NCI-H146 (cell line): ENCODE measurements at places on chromosomes 5 and 9.

DNA sequence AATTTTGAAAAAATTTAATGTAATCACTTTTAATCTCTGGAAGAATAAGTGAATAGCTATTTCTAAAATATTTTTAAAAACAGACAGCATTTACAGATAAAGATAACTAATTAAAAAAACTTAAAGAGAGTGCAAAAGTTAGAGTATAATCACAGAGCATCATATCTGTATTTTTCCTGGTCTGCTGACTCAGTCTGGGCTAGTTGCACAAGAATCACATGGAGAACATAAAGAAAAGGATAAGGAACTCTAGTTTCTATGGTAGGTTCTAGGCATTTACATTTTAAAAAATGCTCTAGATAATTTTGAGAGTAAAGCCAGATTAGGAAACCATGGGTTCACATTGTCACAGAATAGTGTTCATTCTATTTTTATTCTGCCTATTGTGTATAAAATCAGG lies 347.4 kb downstream of the PSAT1 start:
- no peak for DNase-seq

GRCh38 chr9:124022201-124023121 lies 10.9 kb downstream of the LHX2 start:
- DNase-seq: no peak

- peak; percentile 11 for DNase-seq
Observed at GRCh38 chr9:29220596-29221251, 1647.4 kb upstream of the C9orf72 start.

DNA sequence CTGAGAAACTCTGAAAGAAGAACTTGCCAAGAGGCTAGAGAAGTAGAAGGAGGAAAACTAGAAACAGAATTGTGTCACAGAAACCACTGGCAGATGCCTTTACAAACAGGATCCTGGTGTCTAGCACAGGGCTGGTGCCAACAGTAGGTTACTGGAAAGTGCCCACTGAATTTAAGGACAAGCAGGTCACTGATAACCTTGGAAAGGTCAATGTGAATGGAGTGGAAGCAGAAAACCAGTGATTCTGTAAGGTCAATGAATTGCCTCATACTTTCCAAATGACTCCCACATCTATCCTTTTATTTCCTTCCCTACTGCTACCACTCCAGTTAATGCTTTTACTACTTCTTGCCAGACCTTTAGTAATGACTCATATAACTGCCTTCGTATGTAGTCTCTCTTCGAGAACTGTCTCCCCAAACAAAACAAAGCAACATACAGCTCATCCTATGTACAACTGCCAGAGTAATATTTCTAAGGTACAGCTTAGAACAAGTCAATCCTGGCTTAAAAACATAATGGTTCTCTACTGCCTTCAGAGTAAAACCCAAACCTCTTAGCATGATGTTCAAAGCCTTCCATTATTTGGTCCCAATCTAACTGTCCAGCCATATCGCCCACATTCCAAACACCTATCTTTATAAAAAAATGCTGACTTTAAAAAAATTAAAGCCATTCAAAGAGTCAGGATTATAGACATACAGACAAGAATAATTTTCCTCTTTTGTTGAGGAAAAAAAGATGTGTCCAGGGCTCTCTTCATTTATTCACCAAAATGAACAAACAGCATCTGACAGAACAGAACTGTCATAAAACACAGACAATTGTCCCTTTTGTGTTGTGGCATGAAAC lies 52.5 kb downstream of the NR3C1 start:
- DNase-seq: no peak

DNA sequence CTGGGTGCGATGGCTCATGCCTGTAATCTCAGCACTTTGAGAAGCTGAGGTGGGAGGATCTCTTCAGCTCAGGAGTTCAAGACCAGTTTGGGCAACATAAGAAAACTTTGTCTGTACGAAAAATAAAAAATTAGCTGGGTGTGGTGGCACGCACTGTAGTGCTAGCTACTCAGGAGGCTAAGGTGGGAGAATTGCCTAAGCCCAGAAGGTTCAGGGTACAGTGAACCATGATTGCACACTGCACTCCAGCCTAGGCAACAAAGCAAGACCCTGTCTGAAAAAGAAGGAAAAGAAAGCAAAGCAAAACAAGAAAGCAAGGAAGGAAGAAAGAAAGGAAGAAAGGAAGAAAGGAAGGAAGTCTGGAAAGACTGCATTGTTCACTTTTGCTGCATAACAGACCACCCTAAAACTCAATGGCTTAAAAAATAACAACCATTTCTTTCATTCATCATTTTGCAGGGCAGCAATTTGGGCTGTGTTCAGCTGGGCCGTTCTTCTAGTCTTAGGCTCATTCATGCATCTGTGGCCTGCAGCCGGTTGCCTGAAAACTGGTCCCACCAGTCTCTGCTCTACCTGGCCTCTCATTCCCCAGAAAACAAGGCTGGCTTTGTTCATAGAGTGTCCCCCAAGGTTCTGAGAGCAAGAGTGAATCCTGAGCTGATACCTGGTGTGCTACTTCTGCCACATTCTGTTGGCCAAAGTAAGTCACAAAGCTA lies 82.4 kb upstream of the MIER3 start:
- no peak for DNase-seq

- no peak for DNase-seq
Observed at GRCh38 chr5:81067406-81067805, 107.2 kb downstream of the RASGRF2 start.

DNA sequence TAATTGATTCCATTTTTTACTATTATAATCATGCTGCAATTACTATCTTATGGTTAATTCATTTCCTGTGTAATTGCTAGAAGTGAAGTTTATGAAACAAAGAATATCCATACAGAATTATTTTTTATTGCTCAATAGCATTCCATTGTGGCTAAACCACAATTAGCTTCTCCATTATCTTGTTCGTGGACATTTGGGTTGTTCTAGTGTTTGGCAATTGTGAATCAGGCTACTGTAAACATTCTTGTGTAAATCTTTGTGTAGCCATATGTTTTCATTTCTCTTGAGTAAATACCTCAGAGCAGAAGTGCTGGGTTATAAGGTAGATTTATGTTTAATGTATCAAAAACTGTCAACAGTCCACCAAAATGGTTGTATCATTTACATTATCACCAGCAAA lies 341.1 kb downstream of the MAT2B start:
- no peak for DNase-seq

DNA sequence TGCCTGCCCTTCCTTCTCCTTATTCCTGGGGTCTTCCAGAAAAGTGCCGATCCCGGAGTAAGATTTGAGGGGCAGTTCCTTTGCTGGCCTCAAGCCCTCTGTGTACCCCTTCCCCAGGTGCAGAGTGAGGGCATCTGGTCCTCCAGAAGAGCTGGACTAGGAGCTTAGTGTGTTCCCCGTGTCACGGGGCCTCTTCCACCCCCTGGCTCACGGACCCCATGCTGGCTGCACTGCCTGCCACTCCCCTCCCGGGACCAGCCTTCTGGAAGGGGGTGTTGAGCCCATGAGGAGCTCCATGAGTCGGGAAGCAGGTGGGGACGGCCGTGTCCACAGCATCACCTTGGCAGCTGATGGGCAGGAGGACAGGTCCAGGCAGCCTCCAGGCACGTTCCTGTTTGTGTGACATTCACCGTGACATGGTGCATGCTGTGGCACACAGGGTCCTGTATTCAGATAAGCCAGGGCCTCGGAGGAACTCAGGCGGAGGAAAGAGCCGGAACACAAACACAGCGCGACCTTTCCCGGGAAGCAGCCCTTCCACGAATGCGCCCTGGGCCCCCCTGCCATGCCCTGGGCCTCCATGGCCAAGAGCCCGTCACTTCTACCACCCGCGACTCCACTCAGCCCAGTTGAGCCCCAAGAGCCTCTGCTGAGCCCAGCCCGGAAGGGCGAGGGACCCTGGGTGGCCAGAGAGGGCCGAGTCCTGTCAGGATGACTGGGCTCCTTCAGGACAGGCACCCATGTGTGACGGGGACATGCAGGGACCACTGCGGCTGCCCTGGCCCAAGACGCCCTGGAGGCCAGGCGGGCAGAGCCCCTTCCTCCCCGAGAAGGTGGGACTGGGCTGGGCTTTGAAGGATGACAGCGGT lies 5.9 kb upstream of the LCN1 start:
- DNase-seq: no peak

DNA sequence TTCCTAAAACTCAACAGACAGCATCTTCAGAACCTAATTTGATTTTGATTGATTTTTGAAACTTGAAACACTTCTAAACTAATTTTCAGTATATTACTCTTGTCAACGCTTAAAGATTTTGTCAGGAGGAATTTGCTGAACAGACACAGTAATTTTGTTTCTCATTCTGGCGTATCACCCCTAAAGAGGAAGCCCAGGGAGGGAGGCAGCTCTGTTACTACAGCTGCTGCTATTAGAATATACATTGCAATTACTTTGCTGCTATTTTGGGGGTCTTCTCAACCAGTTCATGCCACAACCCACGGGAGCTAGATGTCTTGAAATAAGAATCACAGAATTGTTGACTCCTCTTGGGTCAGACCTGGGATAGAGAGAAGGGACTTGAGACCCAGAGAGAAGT lies 122.6 kb downstream of the TLR4 start:
- DNase-seq: no peak

- no peak for DNase-seq
Observed at GRCh38 chr5:87081016-87081415, 186.7 kb upstream of the RASA1 start.

DNA sequence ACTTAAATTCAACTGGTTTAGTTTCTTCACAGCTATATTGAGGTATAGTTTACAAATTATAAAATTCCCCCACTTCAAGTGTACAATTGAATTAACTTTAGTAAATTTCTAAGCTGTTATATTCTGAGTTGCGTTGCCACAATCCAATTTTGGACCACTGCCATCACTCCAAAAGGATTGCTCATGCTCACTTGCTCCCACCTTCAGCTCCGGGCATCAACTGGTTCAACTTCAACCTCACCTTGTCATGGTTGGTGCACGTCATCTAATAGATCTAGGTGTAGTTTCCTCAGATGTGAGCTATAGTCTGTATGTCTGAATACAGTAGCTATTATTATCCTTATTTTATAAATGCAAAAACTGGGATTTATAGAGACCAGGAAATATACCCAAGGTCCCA lies 942.5 kb upstream of the WWC1 start:
- DNase-seq: no peak

DNA sequence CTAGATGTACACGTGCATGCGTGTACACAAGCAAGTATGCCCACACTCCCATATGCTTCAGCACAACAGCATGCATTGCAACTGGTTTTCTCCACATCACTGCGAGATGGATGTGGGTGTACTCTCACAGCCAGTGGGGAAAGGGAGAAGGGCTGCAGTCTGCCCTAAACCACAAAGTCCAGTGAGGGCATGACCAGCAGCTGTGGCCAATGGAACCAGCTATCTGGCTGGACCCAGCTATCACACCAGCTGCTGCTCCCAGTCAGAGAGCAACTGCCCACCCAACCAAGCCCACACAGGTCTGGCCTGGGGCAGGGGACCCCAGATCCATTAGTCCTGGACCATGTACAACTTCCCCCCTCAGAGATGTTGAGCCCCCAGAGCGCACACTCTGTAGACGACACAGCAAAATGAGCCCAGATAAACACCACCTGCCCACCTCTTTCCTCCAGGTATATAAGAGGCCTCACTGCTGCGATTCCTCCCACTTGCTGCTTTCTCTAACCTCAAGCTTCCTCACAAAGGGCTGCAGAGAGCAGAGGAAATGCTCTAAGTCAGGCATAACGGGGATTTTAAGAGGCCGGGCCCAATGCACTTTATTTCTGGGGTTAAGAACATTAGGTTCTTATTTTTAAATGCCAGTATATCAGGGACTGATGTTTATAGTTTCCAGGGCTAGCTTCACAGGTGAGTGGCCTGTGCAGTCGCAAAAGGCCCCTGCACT lies 39.0 kb downstream of the SHB start:
- no peak for DNase-seq

DNA sequence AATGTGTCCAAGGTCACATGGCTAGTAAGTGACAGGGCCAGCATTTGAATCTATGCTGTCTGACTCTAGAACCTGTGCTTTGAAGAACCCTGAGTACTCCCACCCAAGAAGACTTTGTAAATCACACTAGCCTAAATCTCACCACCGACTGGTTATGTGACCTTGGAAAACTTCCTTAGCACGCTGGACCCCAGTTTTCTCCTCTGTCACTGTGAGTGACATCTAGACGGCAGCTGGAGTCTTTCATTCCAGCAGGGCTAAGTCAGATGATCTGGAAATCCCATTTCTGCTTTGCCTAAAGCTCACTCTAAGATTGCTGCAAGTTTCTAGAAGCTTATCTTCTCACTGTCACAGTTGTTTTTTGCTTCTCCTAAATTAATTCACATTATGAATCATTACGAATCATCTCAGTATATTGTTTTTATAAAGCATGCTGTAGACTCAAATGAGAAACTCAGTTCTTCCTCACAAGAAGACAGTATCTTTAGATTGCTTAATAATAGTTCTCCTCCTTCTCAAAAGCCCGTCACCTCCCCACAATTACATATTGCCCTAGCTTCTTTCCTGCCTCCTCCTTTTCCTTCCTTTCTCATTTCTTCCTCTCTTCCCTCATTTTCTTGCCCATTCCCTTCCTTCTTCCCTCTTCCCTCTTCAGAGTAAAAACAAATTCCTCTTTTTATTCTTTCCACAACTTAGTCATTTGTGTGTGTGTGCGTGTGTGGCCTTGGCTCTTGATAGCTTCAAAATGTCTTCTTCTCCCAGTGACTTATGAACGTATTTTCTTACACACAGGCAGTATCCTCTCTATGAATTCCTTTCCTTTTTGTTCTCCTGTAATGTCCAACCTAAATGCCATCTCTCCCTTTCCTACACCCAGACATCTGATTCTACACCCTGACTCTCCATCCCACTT lies 16.8 kb downstream of the ALDOB start:
- DNase-seq: no peak

DNA sequence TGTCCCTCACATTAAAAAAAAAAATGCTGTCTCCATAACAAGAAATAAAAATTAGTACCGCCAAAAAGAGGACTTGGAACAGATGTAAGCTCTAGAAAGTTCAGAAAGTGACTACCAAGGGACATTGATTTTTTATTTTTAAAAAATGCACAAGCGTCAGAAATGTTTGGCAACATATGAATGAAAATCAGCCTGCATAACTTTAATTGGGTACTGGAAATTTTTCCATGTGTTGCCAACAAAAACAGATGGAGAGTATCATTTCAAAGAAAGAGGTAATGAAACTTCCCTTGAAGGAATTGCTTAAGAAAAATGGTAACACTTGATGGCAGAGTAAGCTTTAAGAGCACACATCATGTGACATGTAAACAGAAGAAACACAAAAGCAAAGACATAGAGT lies 47.2 kb downstream of the OR2K2 start:
- no peak for DNase-seq

- peak; percentile 77 for DNase-seq
Observed at GRCh38 chr5:32531885-32532520, 53.4 kb upstream of the SUB1 start.

GRCh38 chr5:78633700-78634099 lies 14.9 kb downstream of the LHFPL2 start:
- no peak for DNase-seq

- DNase-seq: peak; percentile 68
Observed at GRCh38 chr9:10232352-10232930, 380.4 kb downstream of the PTPRD start.

GRCh38 chr5:112317866-112318265 lies 101.2 kb downstream of the EPB41L4A start:
- no peak for DNase-seq

GRCh38 chr5:36842087-36842486 lies 34.5 kb upstream of the NIPBL start:
- DNase-seq: no peak
